ENCODE measurements at places on chromosomes 2 and 18. TPM values are rescaled to one million over a fixed set of nuclear protein-coding genes. Genes with fewer than 3 reads are reported as not detected.
A peak's percentile ranks its signal among the peaks of the same experiment; 100 is the strongest.

MTX2 gene
- 35.7 TPM for total RNA-seq

SERPINB13 gene
- total RNA-seq = not detected

ASPRV1 gene
- total RNA-seq = 2.5 TPM

PSMG2 gene
- 48.7 TPM for total RNA-seq

MEMO1 gene
- total RNA-seq = 48.8 TPM

TUBA4B gene
- not detected for total RNA-seq

GRCh38 chr2:144063602-144064001 lies 456.3 kb downstream of the ZEB2 start:
- H3K27ac ChIP-seq = no peak overlapping the region
- H3K36me3 ChIP-seq = no peaks in the 10 kb centered on the region
- H3K27me3 ChIP-seq = peaks cover 3% of the 10 kb centered on the region
- DNase-seq = no peak
- no peak overlapping the region for H3K4me3 ChIP-seq

- peaks cover 16% of the 10 kb centered on the region for H3K4me1 ChIP-seq
- no peak for DNase-seq
- no peak overlapping the region for H3K4me3 ChIP-seq
- H3K27ac ChIP-seq = no peak overlapping the region
Measured at GRCh38 chr2:223950448-223951347, 5.6 kb upstream of the WDFY1 start.

DNA sequence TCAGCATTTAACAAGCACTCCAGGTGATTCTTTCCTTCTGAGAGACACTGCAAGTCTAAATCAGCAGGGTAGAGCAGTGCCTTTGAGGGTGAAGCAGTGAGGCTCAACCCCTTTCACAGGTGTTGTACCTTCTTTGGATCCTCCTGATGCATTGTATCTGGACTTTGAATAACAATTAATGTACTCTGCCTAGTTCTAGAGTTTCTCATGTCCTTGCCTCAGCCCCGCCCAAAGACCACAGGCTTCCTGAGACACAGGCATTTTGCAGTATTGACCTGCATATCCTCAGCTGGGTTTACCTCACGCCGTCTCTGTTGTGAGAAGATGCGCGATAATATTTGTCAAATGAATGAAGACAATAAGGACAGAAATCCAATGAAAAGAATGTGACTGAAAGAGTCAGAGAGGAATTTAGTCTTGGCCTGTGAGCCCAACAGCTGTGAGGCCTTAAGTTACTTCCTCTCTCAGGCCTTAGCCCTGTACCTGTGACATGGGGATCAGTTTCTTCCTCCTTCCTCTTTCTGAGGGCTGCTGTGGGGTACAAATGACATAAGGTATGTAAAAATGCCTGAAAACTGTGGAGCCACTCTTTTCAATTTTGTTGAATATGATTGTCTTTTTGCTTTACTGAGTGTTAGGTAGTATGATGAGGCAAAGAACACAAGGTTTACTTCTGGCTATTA lies 43.7 kb downstream of the WIPF1 start:
- H3K4me1 ChIP-seq = no peaks in the 10 kb centered on the region

DNA sequence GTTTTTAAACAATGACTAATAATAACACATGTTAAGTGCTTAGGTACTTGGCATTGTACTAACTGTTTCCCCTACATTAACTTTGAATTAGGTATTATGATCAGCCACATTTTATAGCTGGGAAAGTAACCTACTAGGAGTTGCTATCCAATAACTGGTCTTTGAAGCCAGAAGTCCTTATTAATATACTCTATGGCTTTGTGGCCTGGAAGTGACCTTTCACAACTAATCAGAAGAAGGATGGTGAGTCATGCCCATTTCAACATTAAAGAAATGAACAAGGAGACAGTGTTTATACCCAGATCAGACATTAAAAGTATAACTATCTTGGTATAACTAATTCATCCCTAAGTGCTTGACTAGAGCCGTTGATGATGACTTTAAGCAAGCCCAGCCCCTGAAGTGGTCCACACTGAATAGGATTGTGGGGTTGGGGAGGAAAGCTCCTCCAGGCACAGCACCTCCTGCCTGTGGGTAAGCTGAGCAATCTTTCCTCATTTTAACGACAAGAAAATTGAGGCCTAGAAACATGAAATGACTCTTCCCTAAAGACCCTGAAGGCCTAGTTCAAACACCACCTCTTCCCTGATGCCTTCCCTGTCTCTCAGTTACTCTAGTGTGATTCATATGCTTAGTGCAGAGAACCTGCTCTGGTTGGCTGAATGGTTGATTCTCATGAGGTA lies 71.6 kb upstream of the RFX8 start:
- no peak overlapping the region for H3K4me3 ChIP-seq
- no peak for DNase-seq
- no peaks in the 10 kb centered on the region for H3K4me1 ChIP-seq
- no peaks in the 10 kb centered on the region for H3K36me3 ChIP-seq

DNA sequence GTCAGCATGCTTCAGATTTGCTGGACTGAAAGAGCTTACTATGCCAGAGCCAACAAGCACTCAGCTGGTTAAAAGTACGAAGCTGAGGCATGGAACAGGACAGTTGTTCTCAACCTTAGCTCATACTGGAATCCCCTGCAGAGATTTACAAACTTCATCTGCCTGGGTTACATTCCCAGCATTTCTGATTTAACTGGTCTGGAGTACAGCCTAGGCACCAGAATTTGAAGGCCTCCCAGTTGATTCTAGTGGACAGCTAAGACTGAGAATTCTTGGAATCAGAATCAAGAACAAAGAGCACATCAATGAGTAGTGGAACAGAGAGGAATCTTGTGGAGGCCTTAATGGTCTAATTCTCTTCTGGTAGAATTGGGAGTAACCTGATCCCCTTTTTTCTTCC lies 298.2 kb upstream of the NXPH2 start:
- H3K4me1 ChIP-seq = peaks cover 36% of the 10 kb centered on the region
- no peaks in the 10 kb centered on the region for H3K36me3 ChIP-seq
- peaks cover 2% of the 10 kb centered on the region for H3K27me3 ChIP-seq
- DNase-seq = no peak
- no peak overlapping the region for H3K27ac ChIP-seq

DNA sequence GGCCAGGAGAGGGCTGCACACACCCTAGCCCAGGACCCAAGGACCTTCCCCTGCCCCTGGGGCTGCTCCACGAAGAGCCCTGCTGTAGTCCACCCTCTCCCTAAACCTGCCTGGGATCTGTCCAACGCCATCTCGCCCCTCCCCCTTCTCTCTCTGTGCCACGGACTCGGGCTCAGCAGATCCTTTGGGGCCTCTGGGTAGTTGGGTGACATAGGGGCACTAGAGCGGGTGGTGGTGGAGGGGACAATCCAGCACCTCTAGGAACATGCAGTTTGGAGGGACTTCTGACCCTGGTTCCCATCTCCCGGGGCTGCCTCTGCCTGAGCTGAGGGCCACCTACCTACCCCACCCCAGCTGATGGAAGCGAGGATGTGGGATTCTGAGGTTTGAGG lies 7.3 kb upstream of the CRYBA2 start:
- peaks cover 15% of the 10 kb centered on the region for H3K27me3 ChIP-seq
- DNase-seq = no peak
- H3K4me3 ChIP-seq = no peak overlapping the region
- H3K4me1 ChIP-seq = peaks cover 7% of the 10 kb centered on the region
- no peaks in the 10 kb centered on the region for H3K36me3 ChIP-seq
- H3K27ac ChIP-seq = no peak overlapping the region

DNA sequence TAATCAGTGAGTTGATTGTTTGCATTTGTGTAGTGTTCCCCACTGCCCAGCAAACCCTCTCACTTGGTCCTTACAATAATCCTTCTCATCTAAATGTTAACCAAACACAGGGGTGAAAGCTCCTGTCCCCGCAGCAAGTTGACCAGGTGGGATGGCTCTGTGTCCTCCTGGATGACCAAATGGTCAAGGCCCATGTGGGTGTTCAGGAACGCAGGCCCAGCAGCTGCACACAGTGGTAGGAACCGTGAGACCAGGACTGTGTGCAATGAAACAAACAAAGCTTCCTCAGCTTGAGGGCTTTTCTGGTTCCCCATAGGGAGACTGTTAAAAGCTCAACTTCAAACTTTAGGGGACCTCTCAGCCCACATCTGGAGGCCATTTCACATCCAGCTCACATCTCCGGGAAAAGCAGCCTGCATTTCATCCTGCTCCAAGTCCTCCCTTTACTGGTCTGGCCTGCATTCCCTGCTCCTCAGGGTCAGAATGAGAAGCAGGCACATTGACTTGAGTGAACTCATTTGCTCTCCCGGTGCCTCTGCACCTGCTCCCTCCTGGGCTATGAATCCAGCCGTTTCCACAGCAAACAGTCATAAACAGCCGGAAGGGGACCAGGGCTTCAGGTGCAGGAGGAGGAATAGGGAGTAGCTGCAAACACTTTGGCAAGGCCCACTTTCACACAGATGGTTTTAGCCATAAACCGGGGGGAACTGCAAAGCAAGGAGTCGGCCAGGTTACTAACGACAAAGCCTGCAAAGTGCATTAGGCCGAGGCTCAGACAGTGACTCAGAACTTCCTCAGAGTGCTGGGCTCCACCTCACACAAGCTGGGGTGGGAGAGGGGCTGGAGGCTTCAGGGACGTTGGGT lies 144.7 kb downstream of the CAPN13 start:
- no peak overlapping the region for H3K27ac ChIP-seq
- H3K36me3 ChIP-seq = no peaks in the 10 kb centered on the region
- H3K4me1 ChIP-seq = no peaks in the 10 kb centered on the region
- no peaks in the 10 kb centered on the region for H3K27me3 ChIP-seq

- peak overlapping the region; percentile 79 for H3K27ac ChIP-seq
- H3K27me3 ChIP-seq = peaks cover 5% of the 10 kb centered on the region
- H3K36me3 ChIP-seq = peaks cover 4% of the 10 kb centered on the region
- peak overlapping the region; percentile 24 for H3K4me3 ChIP-seq
- H3K4me1 ChIP-seq = peaks cover 52% of the 10 kb centered on the region
Measured at GRCh38 chr2:235533198-235533597, 39.4 kb downstream of the AGAP1 start.

All from glutamatergic neuron (in vitro differentiated cells).